ENCODE measurements at places on chromosomes 3 and 15.

DNA sequence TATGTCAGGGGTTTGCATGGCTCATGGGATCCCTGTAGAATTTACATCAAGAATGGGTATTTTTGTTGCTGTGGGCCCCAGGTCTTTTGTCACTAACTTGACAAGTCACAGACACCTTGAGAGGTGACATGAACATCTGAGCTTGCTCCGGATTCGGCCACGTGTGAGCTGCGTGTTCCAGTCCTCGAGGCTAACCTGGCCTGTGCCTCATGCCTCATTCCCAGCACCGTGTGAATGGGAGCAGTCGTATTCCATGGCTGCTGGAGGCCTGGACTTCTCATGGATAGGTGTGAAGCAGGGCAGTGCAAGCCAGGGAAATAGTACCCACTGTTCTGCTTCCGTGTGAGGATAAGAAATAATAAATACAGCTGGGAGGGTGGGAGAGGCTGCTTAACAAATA lies 423.5 kb downstream of the OCA2 start:
- no peak for DNase-seq

GRCh38 chr15:43939070-43939469 lies 112.3 kb downstream of the WDR76 start:
- DNase-seq: peak; percentile 28

GRCh38 chr15:70491641-70492040 lies 271.7 kb downstream of the UACA start:
- no peak for DNase-seq

GRCh38 chr3:8743911-8744310 lies 10.3 kb downstream of the CAV3 start:
- no peak for DNase-seq

- DNase-seq: no peak
These were observed 275.9 kb downstream of the DOCK3 start for GRCh38 chr3:50950591-50950990.

GRCh38 chr3:98630416-98630815 lies 37.0 kb upstream of the CPOX start:
- DNase-seq: no peak

GRCh38 chr3:36942638-36943248 lies 2.1 kb downstream of the TRANK1 start:
- DNase-seq: no peak

DNA sequence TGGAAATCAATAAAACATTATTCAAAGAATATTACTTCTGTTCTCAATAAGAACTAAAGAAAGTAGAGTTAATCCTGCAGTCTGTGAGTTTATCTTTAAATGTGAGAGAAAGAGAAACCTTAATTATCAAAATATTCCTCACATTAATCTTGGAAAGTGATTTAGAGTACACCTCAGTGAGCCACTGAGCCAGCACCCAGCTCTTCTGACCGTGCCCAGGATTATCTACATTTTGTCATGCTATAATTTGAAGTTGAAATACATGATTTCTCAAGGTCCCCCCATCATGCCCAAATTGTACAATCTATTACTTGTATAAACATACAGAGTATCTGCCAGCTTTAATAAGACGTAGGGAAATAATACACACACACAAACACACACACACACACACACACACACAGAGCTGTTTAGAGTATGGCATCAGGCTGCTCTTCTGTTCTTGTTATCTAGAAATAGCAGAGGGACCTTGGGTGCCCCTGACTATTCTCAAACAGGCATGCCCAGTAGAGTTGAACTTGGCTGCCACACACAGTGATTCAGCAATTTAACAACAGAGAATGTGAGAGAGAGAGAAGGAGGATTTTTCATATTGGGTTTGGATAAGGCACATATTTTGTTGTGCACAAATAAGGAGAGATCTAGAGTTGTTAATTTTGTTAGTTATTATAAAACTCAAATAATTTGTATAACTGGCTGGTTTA lies 74.4 kb downstream of the P2RY1 start:
- no peak for DNase-seq

- DNase-seq: no peak
These were observed 10.6 kb downstream of the PIK3CB start for GRCh38 chr3:138824114-138824506.

- DNase-seq: no peak
These were observed 5.7 kb downstream of the GPR160 start for GRCh38 chr3:170043506-170043905.

DNA sequence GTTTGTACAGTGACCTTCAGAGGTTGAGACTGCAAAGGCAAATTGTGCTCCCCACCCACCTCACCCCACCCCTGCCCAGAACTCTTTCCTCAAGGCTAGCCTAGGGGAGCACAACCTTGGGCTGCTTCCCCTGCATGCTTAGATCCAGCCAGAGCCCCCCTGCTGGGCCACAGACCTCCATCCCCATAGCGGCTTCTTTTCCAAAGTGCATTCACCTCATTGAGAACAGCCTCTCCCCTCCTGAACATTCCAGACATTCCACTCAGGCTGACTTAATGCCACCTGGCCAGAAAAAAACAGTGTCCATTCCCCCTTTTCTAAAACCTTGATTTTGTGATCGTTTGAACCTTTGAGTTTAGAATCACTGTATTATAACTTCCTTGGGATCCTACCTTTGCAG lies 124.4 kb upstream of the TOPAZ1 start:
- no peak for DNase-seq

DNA sequence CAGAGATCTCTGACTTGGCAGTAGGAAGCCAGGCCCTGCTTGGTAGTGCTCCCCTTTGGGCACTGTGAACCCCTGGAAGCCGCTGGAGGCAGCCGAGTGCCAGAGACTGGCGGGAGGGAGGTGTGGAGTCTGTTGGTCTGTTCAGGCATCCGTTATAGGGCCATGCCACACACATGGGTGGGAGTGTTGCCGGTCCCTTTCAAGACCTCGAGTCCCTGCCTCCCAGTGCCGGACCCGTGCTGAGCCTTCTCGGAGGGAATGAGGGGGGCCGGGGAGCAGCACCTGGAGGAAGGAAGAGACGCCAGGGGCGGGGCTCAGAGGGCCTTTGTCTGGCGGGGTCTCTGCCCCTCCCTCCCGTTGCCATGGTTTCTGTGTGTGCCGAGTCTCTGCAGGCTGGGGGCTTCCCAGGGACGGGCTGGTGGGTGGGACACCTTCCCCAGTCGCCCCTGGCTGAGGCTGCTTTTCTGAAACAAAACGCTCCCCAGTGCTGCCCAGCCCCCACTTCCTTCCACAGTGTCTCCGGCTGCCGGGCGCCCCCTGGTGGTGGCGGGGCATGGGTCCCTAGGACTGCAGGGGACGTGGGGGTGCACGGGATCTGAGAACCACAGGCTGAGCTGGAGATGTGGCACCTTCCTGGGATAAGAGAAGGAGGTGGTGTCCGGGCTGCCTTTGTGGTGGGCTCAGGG lies 10.0 kb downstream of the GNAI2 start:
- DNase-seq: peak; percentile 97

- DNase-seq: no peak
These were observed 2.0 kb downstream of the FAM3D start for GRCh38 chr3:58664611-58665010.

DNA sequence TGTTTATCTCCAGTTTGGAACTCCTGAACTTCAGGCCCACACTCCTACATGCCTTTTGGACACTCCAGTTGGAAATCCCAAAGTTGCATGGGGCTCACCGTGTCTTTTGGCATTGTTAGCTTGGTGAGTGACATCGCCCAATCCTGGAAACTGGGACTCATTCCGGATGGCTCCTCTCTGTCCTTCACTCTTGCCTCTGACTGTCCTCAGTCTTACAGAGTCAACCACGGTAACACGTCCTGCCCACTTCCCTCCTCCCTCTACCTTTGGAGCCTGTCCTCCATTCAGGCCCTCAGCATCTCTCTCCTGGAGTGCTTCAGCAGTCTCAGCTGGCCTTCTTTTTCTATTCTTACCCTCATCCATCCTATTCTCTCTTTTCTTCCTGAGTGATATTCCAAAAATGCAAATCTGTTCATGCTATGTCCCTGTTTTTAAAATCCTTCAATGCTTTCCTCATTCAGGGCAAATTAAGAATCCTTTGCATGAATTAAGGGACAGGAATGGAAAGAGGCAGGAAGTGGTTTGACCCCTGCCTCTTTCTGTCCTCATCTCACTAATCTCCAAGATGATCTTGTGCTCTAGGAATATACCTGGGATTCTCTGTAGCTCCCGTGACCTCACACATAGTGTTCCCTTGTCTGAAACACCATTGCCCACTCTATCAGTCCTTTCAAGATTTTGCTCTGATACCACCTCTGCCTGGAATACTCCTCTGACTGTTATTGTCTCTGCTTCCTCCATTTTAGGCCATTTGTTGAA lies 42.5 kb downstream of the LPP start:
- DNase-seq: no peak
